ENCODE measurements at places on chromosomes 16 and 17.

DNA sequence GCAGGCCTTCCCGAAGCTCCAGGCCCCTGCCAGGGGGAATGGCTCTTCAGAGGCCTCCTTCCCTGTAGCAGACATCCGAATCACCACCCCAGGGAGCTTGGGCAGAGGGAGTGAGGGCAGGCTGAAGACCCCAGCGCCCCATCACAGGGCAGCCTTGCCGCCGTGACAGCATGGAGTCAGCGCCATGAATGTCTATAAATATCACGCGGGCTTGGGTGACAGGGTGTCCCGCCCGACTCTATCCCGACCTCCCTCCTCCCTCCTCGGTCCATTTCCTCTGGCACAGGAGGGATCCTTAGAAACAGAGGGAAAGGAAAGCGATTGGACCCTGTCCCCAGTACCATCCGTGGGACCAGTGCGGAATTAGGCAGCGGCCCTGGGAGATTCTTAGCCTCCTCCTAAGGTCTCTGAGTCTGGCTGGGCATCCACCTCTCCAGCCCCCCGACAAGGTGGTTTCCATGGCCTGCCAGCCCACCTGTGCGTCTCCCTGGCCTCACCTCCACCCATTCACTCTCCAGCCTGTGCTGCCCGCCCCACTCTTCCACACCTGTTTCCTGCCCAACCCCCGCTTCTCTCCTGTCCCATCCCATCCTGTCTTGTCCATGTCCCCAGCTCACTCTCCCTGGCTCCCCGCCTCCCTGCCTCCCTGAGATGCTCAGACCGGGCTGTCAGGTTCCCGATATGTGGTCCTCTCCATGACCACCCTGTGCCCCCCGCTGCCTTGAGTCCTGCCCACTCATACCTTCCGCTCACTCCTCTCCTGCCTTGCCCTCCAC is 5.1 kb downstream of the ATP2A1 start:
- no peak for DNase-seq

DNA sequence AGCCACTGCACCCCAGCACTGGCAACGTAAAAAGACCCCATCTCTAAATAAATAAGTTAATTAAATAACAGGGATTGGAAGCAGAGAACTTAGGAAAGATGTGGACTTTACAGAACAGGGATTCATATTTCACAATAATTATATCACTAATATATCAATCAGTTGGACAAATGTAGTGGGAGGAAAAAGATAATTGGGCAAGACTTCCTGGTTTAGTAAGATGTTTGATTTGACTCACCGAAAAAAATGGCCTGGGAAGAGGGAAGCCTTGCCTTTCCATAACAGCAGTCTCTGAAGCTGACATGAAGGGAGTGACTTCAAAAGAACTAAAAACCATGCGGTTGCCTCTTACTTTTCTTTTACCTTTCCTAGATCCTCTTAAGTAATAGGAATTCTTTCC is 15.2 kb upstream of the C17orf78 start:
- DNase-seq: no peak

DNA sequence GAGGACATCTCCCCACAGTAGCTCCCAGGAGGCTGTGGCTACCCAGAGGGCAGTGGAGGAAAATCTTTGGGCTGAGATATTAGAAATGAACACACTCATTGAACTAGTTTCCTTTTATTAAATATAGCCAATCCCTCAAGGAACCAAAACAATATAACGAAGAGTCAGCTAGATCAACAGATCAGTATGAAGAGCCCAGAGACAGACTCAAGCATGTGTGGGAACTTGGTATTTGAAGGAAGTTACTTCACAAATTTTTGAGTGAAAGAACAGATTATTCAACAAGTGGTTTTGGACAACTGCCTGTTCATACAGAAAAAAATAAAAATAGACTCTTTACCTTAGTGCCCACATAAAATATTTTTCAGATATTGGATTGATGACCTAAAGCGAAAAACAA is 183.6 kb upstream of the PMFBP1 start:
- no peak for DNase-seq

- no peak for DNase-seq
These were observed 33.4 kb upstream of the TMEM92 start for GRCh38 chr17:50240851-50241250.

DNA sequence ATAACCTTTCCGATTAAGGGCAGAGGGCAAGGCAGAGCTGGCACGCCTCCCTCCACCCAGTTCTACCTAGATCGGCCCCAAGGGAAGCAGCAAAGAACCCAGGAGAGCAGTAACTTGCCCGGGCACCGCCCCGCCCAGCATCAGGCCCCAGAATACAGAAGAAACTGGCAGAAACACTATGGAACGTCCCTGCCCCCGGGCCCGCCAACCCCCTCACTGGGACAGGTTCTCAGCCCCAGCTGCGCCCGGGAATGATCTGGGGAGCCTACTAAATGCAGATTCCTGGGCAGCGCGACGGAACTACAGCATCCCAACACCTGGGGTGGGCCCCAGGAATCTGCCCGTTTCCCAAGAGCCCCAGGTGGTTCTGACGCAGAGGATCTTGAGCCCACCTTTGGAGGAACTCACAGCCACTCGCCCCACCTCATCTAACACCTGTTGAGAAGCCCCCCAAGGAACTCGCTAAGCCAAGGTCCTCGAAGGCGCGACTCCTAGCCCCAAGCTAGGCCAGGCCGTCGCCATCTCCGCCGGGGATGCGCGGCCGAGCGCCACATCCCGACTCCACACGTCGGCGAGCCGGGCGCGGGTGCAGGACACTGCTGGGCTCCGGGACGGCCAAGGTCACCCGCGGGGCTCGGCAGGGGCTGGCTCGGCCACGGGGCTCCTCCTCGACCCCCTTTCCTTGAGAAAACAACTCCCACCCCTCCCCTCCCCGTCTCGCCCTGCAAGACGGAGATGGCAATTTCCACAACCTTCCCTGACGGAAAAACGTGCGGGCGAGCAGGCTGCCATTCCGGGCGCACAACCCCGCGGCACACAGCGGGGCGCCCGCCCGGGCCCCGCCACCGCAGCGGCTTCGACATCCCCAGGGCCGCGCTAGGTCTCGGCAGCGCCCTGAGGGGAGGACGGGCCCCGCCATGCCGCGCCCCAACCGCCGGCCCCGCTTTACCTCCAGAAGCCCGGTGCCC is 913 bp downstream of the CDIP1 start:
- DNase-seq: no peak

GRCh38 chr17:72710834-72711233 is 381.7 kb downstream of the SLC39A11 start:
- DNase-seq: no peak

GRCh38 chr17:77036841-77037381 is 103.9 kb upstream of the SEC14L1 start:
- DNase-seq: no peak

- DNase-seq: no peak
These were observed 7.2 kb downstream of the PIPOX start for GRCh38 chr17:29050176-29050575.

GRCh38 chr16:87382023-87382785 is 1.4 kb downstream of the FBXO31 start:
- no peak for DNase-seq

DNA sequence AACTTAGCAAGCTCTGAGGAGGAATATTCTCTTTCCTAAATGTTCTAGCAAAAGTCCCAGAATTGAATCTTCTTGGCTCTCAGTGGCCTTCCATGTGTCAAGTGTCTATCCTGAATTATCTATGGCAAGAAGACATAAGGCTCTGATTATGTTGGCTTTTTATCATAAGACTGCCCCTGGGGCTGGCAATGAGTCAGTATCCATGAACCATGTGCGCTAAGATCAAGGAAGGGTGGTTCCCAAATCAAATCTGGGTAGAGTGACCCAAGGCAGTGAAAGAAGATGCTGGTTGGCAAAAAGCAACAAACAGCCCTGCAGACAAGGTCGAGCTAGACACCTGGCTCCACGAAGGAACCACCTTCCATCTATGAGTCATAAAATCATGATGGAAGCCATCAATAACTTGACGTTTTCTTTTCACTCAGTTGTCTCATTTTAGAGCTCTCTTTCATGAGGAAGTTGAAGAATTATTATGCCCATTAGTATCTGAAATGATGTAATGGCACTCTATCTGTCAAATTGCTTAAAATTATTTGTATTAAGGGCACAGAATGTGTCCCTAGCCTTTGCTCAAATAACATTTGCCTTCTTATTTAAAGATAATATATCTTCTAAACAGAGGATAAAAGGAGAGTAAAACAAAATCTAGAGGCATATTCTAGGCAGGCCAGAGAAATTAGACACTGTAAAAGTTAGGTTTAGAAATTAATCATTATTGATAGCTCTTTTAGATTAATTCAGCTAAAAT is 657.7 kb upstream of the GOT2 start:
- DNase-seq: no peak

- no peak for DNase-seq
These were observed 3.0 kb downstream of the PDZD9 start for GRCh38 chr16:21997697-21998480.

DNA sequence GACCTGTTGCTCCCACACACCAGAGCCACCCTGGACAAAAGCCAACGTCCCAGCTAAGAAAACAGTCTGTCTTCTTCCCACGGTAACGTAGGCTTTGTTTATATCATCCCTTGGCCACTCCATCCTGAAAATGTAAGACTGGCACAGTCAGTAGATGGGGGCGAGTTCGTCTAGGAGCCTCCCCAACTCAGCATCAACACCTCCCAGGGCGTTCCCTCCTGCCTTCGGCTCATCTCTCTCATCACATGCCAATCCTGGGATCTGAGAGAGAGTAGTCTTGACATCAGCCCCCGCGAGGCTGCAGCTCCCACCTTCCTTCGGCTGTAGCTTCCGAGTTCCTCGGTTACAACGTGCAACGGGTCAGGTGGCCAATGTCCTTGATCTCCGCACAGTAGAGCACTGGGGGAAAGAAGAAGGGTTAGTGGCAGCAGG is 894 bp downstream of the RNF227 start:
- DNase-seq: no peak

- DNase-seq: no peak
These were observed 5.1 kb downstream of the B3GNT9 start for GRCh38 chr16:67145746-67146145.

DNA sequence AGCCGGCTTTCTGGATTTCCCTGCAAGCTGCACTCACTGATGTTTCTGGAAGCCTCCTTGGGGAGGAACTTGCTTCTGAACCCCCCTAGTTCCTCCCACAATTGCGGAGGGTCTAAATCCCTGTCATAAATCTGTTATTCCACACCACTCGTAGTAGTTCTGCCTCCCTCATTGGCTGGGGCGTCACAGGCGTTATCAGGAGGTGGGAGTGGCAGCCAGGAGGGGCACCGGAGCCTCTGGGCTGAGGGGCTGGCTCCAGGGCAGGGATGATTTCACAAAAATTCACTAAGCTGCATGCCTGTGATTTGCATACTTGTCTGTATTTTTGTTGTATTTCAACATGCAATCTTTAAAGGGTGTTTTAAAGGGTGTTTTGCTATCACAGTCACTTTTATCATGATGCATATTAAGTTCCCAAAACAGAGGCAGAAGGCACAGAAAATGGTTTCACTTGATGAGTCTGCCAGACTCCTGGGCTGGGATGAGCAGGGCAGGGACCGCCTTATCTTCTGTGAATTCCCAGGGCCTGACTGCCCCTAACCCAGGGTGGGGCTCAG is 176.2 kb upstream of the FOXF1 start:
- no peak for DNase-seq

DNA sequence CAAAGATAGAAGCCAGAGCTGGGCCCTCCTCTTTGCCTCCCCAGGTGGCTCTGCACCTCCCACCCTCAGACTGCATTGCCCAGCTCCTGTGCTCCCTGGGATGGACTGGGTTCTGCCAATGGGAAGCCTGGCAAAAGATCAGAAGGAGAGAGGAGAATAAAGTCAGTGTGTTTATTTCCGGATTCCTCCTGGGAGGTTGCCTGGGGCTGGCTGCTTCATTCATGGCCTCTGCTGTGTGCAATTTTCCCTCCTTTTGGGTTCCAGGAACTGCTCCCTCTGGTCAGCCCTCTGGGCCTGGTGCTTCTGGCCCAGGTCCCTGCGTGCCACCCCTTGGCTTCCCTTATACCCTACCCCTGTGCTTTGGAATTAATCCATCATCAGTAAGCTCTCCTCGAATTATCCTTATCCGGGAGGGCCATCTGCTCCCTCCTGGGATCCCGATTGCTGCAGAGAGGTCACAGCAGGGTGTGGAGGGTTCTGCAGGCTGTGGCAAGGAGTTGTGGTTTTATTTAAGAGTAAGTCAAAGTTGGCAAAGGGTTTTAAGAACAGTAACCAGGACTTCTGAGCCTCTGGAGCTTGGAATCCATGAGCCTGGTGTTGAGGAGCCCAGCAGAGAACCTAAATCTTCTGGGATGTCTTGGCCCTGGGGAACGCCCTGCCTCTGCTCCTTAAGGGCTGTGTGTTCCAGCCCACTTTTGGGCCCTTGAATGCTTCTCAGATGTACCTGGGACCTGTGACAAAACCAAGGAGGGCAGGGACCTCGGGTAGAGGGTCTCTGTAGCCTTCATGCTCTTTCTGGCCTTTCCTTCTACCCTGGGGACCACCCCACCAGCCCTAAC is 8.2 kb upstream of the MMP2 start:
- no peak for DNase-seq

DNA sequence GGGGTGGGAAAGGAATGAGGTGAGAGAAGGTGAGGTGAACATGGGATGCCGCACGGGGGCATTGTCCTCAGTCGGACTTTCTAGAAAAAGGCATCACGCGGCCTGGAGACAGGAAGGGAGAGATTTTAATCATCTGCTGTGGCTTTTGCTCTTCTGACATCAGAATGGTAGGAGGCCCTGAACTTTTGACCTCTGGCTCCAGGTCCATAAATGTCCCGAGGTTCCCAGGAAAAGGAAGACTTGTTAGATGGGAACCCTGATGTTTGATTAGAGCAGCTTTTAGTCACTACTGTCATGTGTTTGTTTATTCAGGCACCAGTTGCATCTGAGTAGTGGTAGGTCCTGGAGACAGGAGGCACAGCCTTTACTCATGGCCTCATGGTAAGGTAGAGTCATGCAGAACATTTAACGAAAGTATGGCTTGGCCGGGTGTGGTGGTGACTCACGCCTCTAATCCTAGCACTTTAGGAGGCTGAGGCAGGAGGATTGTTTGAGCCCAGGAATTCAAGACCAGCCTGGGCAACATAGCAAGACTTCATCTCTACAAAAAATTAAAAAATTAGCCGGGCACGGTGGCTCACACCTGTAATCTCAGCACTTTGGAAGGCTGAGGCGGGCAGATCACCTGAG is 203.1 kb downstream of the MSI2 start:
- DNase-seq: no peak

DNA sequence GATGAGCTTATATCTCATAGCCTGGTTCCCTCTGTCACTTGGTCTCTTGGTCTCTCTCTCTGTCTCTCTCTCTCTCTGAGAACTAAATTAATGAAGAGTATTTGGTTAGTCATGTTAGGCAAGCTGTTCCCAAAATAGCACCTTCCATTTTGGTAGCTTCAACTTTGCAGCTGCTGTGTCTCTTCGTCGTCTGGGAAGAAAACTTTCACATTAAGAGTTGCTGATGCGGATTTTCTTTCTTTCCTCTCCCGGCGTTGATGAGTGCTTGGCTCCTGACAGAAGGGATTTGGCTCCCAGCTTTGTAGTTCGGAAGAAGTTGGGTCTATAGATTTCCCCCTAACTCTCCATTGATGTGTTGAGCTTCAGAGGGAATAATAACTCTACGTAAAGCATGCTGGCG is at the start of gene RBFOX1:
TSS of gene RBFOX1 (plus strand) at position 235 of the 400 bp plus-strand sequence.
- DNase-seq: no peak

All from stimulated activated CD4-positive, alpha-beta T cell treated with anti-CD3 and anti-CD28 coated beads, Interleukin-12 subunit alpha, Interleukin-12 subunit beta, amount 100 ng/mL, for 24 hours (primary cell).